ENCODE measurements at places on chromosomes 7 and 10. TPM values are rescaled to one million over a fixed set of nuclear protein-coding genes. Genes with fewer than 3 reads are reported as not detected.

The AKR1C4 gene
- total RNA-seq: not detected

DNA sequence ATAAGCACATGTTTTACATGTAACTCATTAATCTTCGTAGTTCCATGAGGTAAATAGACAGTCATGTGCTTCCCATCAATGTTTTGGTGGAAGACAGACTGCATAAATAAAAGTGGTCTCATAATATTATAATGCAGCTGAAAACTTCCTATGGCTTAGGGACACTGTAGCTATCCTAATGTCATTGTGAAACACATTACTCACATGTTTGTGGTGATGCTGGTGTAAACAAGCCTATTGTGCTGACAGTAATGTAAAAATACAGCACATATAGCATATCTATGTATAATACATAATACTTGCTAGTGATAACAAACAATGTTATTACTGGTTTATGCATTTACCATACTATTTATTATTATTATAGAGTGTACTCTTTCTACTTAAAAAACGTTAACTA is 37.2 kb upstream of the PLXDC2 start:
- DNase-seq: no peak

- no peak for DNase-seq
These were observed 351.1 kb upstream of the KLF6 start for GRCh38 chr10:4136121-4136520.

DNA sequence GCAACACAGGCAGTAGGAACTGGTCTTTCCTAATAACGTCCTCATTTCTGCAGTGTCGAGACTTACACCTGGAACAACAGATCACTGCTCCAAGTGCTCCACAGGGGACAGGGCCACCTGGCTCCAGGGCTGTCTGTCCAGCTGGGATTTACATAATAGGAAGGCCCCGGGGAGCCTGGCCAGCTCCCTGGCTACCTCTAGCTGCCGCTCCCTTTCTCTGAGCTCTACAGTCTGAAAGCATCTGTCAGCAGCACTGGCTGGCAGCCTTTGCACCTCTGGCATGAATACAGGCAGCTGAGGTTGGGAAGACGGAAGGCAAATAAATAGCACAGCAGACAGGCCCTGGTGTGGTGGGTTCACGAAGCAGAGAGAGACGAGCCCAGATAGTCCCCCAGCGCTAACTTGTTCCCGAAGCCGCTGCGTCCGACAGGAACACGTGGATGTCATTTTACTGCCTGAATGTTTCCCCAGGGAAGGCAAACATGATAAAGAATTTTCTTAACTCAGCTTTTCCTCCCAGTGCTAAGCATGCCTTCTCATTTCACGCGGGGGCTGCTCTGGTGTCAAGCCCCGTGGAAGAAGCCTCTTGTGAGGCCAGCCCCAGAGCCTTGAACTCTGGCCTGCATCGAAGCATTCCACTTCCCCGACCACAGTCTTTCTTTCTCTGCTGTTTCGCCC is 105.4 kb downstream of the ITIH5 start:
- no peak for DNase-seq

Measured in activated naive CD8-positive, alpha-beta T cell treated with anti-CD3 and anti-CD28 coated beads for 36 hours (primary cell).